Stimulated activated CD8-positive, alpha-beta memory T cell treated with anti-CD3 and anti-CD28 coated beads, Interleukin-4, amount 100 ng/mL, for 48 hours (primary cell): ENCODE measurements at places on chromosomes 1 and 21.

GRCh38 chr1:24425441-24425840, 9.8 kb downstream of the NIPAL3 start:
- no peak for DNase-seq

DNA sequence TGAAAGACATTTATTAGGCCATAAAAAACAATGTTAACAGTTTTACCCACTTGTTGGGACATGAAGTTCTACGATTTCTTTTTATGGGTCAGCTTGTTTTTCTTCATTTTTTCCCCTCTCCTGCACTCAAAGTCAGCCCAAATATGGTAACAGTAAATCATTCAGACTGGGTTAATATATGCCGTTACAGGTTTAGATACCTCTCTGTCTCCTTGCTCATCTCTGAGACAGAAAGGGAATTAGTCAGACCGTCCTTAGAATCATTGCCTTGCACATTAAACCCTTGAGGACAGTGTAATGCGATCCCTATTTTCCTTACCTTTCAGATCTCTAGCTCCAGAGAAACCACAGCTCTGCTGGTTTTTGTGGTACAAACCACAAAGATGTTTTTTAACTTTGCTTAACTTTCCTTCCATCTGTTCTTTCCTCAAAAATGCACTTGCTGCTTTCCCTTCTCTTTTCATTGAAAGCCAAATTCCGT, 613.3 kb downstream of the PLPP3 start:
- no peak for DNase-seq

DNA sequence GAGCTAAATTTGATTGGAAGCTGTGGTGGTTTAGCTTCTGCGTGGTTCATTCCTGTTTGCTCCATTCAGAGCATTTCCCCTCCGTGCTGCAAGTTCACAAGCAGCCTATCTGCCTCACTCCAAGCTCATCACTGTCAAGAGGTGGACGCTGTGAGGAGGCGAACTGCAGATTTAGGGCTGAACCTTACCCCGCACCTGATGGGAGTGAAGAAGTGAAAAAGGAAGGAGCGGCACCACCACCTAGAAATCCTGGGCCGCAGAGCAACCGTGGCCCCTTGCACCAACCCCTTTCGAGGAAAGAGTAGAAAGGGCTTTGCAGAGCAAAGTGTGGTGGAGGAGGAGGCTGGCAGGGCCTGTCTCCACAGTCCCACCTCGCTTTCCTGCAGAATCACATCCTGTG, 117.4 kb downstream of the IER5 start:
- DNase-seq, result no peak

DNA sequence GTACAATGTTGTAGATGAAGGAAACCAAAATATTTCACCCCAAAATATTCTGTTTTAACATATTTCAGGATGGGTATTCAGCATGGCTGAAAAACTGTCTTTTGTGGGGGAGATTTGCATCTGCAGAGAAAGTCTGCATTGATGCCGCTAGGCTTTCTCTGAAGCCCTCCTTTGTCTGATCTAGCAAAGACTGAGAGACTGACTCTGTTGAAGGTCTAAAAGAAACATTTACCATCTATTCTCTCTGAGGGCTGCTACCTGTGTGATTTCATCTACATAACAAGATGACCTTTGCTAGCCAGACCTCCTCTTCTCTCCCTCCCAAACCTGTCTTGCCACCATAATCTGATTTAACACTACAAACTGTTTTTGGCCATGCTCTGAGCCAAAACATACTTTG, 12.4 kb upstream of the MT1HL1 start:
- no peak for DNase-seq

GRCh38 chr1:168736520-168736919, 7.5 kb upstream of the DPT start:
- no peak for DNase-seq
